ENCODE measurements at places on chromosomes 3 and 15.

DNA sequence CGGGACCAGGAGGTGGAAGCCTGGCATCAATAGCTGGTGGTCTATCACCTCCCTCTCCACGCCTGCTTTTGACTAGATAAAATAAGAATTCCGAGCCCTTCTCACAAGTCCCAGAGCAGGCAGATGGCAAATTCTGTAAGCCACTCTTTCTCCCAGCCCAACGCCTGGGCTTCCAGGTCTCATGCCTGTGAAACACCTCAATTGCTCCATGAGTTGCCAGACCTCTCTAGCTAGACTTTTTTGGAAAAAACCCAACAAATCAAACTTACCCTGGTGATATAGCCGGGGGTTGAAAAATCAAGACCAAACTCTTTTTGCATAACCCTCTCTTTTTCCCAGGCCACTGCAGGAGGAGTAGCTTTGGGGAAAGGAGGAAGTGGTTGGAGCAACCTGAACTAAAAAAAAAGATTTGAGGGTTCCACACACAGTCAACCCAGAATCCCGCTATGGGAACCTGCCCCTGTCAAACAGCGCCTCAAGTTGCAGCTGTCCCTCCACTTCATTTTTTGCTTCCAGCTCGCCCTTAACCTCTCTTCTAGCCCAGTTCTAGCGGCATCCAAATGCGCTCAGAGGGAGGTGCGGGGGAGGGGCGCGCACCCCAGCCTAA, 7.0 kb downstream of the BHLHE40 start:
- no peak for DNase-seq

DNA sequence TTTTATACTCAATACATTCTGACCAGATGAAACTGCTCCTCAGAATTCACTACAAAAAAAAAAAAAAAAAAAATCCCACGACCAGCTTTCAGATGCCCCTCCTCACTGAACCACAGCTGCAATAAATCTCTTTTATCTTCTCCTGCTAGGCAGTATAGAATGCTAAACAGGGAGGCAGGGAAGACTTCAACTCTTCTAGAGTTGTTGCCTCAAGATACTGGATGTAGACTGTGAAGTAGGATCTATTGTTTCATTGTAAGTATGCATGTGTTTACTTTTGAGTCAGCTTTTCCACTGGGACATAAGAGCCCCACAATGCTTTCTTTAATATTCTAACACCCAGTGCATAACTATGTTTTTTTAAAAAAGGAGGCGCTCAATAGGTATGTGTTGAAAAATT, 401.4 kb downstream of the TBL1XR1 start:
- DNase-seq = no peak

DNA sequence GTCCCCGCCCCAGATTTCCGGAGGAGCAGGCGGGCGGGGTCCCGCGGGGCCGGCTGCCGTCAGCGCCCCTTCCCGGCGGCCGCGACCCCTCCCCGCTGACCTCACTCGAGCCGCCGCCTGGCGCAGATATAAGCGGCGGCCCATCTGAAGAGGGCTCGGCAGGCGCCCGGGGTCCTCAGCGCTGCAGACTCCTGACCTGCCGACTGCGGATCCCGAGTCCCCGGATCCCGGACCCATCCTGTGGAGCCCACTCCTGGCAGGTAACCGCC, at the start of gene TRH:
Gene TRH, plus strand, starts transcription at position 157 of the 269 bp plus-strand sequence. CDS start 1,097 bp downstream, outside the sequence.
- no peak for DNase-seq

DNA sequence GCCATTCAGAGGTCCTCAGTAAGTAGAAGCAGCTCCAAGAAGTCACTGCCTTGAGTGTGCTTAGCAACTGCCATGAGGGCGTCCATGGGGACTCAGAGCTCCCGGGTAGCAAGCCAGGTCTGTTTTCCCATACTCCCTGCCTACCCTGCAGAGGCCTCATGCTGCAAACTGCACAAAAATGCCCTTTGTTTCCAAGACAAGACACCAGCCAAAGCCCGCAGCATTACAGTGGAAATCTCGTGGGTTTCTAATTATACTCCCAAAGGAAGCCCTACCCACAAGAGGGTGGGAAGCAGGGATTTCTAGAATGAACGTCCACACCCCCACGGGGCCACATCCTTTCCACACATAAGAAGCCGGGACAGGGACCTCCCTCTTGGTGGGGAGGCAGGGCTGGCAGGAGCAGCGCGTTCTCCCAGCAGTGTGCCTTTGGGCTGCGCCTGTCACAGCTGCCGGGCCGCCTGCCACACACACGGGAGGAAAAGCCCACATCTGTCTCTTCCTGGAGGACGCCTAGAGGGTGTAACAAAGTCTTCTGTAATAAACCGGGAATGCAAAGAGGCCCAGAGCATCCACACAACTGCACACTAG, 31.1 kb downstream of the FAM174B start:
- DNase-seq = no peak

GRCh38 chr3:177795859-177796258, 598.6 kb upstream of the TBL1XR1 start:
- DNase-seq = no peak

- DNase-seq = no peak
These were observed 505.6 kb downstream of the LPP start for GRCh38 chr3:188659449-188660090.

DNA sequence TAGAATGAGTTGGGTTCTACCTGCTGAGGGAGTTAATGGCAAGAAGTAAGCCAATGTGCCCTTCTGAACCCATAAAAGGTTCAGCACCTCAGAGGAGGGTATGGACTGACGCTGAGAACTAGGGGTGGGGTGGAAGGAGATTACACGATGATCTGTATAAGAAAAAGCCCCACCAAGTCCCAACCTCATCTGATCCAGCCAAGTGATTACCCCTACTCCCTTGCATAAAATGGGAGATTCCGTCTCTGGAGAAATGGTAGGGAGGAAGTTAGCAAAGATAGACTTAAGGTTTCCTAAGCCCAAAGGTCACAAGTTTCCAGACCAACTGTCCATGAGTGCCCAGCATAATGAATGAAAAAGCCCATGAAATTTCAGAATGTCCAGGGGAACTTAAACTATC, 7.1 kb upstream of the DVL3 start:
- no peak for DNase-seq

DNA sequence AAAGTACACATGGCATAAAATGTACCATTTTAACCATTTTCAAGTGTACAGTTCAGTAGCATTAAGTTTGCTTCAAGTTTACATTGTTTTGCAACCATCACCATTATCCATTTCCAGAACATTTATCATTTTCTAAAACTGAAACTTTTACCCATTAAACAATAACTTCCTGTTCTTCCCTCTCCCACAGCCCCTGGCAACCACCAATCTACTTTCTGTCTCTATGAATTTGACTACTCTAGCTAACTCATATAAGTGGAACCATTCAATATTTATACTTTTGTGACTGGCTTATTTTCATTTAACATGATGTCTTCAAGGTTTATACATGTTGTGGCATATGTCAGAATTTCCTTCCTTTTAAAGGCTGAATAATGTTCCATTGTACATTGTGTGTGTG, 19.9 kb downstream of the TMEM62 start:
- no peak for DNase-seq

Data from activated CD4-positive, alpha-beta T cell treated with anti-CD3 and anti-CD28 coated beads for 1 hour (primary cell).